ENCODE measurements at places on chromosomes 5 and 9. TPM values are rescaled to one million over a fixed set of nuclear protein-coding genes. Genes with fewer than 3 reads are reported as not detected.

The P4HA2 gene
- polyA plus RNA-seq = 35.1 TPM

The ELOVL7 gene
- polyA plus RNA-seq = 12.2 TPM

- DNase-seq = no peak
These were observed 71.9 kb downstream of the CDK5RAP2 start for GRCh38 chr9:120507936-120508510.

- no peak for DNase-seq
These were observed 95.5 kb downstream of the CAMSAP1 start for GRCh38 chr9:135811801-135812200.

- DNase-seq = no peak
These were observed 98.5 kb downstream of the ESM1 start for GRCh38 chr5:54886866-54887265.

DNA sequence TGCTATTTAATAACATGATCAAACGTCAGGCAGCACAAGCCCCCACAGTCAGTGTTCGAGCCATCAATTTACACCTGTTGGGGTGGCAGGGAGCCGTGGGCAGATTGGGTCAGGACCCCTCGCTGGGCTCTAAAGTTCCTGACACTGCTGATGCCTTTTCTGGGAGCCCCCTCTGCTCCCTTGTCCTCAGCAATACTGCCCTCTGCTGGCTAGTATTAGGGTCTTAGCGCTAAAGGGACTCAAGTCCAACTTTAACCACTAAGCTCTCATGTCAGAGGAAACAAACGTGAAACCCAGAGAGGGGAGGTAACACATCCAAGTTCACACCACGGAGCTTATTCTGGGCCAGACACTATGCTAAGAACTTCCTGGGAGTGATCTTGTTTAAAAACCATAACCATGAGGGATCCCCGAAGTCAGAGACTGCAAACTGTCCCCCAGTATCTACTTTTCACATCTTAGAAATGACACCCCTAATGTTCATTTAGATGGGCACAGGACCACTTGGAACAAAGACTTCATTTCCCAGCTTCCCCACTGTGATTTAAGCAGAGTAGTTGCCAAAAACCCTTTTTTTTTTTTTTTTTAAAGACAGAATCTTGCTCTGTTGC lies 20.4 kb downstream of the ANKS6 start:
- DNase-seq = no peak

The PCDHGB7 gene
- 15.2 TPM for polyA plus RNA-seq

- DNase-seq = no peak
These were observed 31.9 kb upstream of the MIER3 start for GRCh38 chr5:56983593-56984361.

DNA sequence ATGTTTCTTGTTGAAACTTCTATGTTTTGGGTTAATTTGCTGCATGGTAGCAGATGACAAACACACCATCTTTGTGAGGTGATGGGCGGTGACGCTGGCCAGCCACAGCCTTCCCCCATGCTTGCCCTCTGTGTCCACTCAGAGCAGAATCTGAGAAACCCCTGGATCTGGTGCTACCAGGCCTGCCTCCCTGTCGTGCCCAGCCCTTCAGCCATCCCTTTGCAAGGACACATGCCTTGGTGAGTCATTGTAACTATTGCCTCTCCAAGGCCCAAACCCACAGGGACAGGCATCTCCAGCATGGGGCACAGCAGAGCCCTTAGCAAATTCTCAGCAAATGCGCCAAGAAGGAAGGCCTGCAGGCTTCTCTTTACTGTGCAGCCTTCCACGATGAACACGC lies 48.1 kb upstream of the FCN1 start:
- no peak for DNase-seq

DNA sequence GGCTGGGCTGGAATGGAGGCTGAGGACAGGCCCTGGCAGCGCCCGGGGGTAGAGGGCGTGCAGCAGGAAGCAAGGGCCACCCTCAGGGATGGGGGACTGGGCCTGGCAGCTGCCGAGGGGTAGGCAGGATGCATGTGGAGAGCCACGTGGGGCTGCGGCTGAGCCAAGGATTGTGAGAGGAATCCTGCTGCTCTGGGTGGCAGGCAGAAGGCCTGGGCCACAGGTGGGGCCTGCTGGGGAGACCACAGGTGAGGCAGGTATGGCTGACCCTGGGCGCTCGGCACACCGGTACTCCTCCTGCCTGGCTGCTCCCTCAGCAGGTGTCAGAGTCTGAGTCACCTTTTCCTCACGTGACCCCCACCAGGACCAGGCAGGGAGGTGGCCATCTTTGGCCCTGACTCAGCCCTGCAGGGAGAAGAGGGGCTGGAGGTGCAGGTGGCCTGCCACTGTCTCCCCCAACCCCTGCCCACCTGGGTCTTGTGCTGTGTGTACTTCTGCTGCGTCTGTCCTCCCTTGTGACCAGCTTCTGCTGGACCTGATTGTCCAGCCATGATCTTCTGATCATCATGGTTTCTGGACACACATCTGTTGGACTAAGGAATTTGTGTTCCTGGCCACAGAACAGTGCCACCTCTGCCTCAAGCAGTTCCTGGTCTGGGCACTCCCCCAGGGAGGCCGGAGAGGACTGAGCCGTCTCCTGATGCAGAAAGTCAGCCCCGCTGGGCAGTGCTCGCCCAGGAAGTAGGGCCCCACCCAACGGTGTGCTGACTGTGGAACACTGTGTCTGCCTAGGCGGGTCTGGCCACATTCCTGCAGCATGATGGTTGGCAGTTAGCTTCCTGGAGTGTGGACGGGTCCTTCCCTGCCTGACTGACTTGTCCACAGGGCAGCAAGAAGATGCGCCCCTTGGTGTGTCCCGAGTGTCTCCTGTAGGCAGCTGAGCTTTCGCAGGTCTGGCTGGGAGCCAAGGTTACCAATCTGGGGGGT lies 6.4 kb downstream of the ARRDC1 start:
- DNase-seq = no peak

DNA sequence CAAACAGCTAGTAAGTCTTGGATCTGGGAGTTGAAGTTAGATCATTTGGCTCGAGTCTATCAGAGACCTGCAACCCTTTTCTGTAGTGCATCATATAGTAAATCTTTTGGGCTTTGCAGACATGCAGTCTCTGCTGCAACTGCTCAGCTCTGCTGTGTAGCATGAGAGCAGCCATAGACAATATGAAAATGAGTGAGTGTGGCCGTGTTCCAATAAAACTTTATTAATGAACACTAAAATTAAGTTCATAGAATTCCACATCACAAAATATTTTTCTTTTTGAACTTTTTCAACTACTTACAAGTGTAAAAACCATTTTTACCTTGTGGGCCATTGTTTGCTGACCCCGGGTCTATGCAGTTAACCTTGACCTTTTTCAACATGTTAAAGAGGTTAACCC lies 35.2 kb downstream of the ROPN1L start:
- no peak for DNase-seq

GRCh38 chr5:169781420-169782345 lies 144.6 kb downstream of the DOCK2 start:
- no peak for DNase-seq

DNA sequence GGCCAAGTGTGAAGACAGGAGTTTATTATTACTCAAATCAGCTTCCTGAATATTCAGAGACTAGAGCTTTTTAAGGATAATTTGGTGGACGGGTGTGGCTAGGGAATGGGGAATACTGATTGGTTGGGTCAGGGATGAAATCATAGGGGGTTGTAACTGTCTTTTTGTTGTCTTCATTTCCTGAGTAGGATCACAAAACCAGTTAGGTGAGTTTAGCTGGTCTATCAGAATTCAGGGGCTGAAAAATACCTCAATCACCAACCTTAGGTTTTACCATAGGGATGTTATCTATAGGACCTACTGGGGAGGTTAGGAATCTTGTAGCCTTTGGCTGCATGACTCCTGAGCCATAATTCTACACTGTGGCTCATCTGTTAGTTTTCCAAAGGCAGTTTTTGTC lies 235.8 kb downstream of the YTHDC2 start:
- no peak for DNase-seq

DNA sequence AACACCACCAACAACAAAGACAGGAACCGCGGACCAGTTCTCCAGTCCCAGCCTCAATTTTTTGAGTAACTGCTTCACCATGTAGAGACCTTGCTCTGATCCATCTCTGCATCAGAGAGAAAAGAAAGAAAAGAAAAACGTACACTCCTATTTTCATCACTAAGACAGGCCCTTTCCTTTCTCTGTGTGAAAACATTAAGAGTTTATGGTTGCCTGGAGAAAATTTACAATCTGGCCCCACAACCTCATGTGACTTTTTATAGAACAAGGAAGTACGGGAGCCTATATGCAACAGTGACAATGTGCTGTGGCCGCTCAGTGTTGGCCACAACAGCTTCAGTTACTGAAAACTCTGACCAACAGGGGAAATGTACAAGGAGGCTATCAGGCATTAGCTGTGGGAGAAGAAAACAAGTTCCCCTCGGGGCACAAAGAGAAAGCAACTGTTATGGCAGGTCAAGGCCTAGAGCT lies 272.9 kb upstream of the PTGER4 start:
- no peak for DNase-seq

GRCh38 chr5:62578540-62578939 lies at the start of gene LRRC70:
TSS of gene LRRC70 (plus strand) at chr5:62578819. CDS start at chr5:62579439, 620 bp downstream.
- DNase-seq = peak; percentile 6

DNA sequence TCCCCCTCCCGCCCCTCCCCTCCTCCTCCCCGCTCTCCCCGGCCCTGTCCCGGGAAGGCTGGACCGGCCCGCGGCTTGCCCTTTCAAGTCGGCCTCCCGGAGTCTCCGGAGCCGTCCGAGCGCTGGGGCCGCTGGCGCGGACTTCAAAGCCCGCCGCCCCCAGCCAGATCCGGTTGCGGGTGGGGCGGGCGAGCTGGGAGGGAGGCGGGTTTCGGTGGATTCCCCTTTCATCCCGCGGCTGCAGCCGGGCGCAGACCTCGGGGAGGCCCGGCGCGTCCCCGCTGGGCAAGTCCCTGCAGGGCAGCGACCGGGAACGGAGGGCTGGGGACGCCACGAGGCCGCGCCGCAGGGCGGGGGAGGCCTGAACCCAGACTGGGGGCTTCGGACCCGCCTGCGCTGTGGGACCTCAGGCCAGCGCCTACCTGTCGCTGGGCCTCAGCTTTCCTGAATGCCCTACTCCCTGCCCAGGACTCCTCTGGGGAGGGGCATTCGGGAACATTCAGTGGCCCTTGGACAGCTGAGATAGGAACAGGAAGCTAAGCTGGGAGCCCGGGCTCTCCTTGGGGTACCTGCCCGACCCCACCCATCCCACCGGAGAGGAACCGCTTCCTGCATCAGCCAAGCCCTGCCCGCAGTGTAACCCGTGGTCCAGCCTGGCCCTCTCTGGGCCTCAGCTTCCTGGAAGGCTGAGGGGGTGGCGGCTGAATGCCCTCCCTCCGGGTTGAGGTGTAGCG lies 23.4 kb downstream of the C9orf50 start:
- DNase-seq = no peak

- DNase-seq = no peak
These were observed 378.7 kb downstream of the ENC1 start for GRCh38 chr5:74261866-74262265.

DNA sequence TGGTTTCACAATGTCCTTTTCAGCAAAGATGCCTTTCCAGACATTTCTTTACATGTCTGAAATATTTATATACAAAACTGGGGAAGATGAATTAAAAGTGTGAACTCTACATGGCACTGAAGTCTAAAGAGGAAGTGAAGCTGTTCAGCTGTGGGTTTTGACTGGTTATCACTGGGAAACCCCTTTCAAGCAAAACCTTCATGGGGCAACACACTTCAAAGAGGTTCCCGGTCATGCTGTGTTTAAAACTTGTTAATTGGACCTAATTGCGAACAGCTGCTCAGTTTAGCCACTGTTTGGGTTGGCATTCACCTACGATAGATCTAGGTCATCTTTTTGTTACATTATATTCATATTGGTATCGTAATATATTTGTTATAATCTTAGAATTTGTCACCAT lies 20.0 kb upstream of the GDNF start:
- DNase-seq = no peak

GRCh38 chr5:168370831-168371230 lies 79.4 kb downstream of the WWC1 start:
- DNase-seq = no peak

- no peak for DNase-seq
These were observed 3.5 kb upstream of the WDR38 start for GRCh38 chr9:124849801-124850200.

DNA sequence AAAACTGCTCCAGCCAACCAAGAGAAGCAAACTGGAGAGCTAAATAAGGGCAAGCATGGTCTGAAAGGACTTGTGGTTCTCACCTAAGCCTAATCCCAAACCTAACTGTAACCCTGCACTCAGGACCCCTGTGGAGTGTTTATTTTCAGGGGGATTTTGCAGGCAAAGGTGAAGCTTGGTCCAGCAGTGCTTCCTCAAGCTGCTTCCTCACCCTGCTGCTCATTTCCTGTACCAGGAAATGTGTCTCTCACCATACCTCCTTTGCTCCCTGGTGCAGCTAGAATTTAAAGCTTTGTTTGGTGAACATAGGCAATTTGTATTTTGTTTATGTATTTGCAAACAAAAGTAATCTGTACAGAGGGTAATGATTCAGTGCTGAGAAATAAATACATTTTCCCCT lies 50.2 kb downstream of the CARTPT start:
- DNase-seq = no peak

DNA sequence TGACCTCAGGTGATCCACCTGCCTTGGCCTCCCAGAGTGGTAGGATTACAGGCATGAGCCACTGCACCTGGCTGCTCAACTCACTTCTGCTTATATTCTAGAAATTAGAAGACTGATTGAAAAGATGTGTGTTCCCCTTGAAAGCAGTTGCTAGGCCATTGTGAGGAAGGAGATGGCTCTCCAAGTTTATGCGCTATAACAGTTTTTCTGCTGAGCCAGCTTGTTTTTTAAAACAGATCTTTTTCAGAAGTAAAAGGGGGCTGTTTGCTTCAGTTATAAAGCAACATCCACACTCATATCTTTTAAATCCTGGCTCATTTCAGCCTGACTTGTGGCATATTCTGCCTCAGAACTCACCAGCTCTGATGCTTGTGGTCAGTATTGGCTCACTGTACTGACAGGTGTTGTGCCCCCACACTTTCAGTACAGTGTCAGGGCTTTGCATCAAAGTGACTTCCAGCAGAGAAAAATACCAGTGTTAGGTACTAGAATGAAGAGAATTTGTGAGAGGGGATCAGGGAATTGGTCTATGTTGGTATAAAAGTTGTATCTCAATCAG lies 49.4 kb downstream of the NUP214 start:
- DNase-seq = no peak

DNA sequence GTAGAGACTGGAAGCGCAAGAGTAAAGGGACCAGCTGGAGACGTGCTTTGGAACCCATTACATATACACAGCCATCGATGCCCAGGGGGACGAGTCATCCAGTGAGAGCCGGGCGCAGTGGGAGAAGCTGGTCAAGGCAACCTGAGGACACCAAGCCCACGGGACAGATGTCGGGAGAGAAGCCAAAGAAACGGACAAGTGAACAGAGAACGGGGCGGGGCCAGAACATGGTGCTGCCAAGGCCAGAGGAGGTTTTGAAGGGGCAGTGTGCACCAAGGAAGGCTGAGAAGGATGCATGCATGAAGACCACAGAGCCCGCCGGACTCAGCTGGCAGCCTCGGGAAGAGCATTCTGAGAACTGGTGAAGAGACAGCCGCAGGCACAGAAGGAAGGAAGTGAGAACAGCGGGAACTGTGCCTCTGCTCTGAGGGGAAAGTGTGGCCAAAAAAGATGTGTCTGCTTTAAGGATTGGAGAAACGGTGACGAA lies 20.3 kb downstream of the CAMSAP1 start:
- no peak for DNase-seq

The CDO1 gene
- polyA plus RNA-seq = 27.5 TPM

Measured in renal cortex interstitium (tissue), 15 donors.